ENCODE measurements at places on chromosomes 3 and 15.

- no peak for DNase-seq
These were observed 20.0 kb downstream of the RIOX2 start for GRCh38 chr3:97952280-97952679.

GRCh38 chr3:162183440-162183839, 686.8 kb downstream of the OTOL1 start:
- no peak for DNase-seq

- DNase-seq: peak; percentile 59
These were observed 111.0 kb downstream of the NSUN3 start for GRCh38 chr3:94173673-94174434.

- DNase-seq: no peak
These were observed 3.4 kb upstream of the ATP2B2 start for GRCh38 chr3:10508619-10509260.

- peak; percentile 1 for DNase-seq
These were observed 585 bp downstream of the SLCO3A1 start for GRCh38 chr15:91853948-91854638.

Data from fibroblast of skin of right biceps (primary cell).